ENCODE measurements at places on chromosomes 3 and 15. TPM values are rescaled to one million over a fixed set of nuclear protein-coding genes. Genes with fewer than 3 reads are reported as not detected.

Gene GOLGA6B
- total RNA-seq, result not detected

Gene ASB14
- not detected for total RNA-seq

Gene GABRB3
- 0.07 TPM for total RNA-seq

Gene C3orf62
- 1.4 TPM for total RNA-seq

Gene ARGFX
- total RNA-seq, result not detected

Gene BUB1B
- total RNA-seq, result 26.8 TPM

Gene TLR9
- total RNA-seq, result 0.04 TPM

Gene RPL29
- 990 TPM for total RNA-seq

Gene TMEM212
- total RNA-seq, result not detected
